H54 (cell line): ENCODE measurements at places on chromosomes 13 and 19.

GRCh38 chr19:33904681-33905080, 108.0 kb downstream of the KCTD15 start:
- DNase-seq, result no peak

DNA sequence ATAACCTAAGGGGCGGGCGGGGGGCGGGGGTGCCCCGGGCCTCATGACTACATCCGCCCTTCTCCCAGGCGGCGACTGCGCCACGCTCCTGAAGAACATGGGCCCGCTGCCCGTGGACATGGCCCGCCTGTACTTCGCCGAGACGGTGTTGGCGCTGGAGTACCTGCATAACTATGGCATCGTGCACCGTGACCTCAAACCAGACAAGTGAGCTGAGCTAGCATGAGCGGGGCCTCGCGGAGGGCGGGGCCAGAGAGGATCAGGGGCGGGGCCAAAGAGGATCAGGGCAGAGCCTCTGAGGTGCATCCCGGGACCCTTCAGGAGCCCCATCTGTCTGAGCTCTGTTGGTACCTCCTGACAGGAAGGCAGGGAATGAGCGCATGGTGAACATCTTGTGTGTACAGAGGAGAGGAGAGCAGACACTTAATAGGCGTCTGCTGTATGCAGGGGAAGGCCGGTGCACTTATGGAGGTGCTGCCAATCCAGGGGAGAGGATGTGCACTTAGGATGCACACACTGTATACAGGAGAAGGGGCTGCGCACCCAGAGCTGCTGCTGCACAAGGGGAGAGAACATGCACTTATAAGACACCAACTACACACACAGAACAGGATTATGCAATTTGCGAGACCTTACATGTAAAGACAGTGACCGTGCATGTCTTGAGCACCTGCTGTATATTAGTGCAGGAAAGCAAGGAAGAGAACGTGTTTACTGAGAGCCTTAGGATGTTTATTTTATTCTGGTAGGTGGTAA, 20.9 kb upstream of the PIK3R2 start:
- DNase-seq, result no peak

DNA sequence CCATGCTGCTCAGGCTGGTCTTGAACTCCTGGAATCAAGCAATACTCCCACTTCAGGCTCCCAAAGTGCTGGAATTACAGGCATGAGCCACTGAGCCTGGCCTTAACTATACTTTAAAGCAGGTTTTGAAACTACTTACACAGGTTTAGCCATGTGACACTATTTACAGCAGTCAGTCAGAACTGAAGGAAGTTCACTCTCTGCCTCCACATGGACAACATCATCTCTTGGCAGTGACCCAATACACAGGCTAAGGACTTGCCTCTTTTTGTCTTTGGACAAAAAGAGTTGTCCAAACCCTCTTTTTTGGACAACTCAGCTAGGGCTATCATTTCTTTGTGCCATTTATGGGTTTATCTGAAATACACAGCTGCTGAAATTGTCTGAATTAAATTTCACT, 89.0 kb upstream of the CLDN10 start:
- DNase-seq, result no peak

DNA sequence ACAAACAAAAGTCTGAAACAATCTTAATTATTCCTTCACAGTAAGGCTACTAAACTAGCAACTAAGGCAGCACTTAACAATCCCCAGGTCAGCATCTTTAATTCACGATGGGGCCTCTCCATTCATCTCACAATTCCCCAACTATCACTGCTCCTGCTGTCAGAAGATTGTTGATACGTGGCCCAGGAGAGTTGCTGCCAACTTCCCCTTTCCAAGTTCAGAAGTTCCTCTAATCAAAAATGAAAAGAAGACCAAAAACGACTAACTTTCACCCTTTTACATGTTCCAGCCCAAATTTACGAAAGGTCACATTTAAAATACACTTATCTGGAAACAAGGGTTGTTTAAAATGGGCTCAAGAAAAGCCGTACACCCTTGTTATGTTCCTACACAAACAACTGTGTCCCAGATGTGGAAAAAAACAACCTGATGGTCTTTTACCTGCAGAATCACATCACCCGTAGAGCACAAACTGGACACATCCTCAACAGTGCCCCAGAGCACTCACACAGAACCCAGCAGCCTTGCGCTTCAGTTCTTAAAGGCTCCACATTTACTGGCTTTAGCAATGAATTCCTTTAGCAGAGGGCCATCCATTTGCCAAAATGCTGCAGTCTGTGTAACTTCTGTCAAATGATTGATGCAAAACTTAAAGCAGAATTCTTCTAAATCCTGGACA, 38.0 kb downstream of the PHF11 start:
- DNase-seq, result no peak

DNA sequence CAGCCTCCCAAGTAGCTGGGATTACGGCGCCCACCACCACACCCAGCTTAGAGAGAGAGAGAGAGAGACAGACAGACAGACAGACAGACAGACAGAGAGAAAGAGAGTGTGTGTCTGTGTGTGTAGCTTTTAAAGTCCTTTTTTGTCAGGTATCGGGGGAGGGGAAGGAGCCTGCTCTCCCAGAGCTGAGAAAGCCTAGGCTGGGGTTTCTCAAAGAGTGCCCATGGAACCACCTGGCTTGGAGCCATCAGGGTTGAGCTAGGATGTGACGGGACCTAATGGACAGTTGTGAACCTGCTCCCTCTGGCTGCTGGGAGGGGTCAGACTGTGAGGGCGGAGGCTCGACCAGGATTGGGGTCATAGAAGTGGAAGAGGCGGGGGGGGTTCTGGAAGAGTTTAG, 16.6 kb downstream of the RFX1 start:
- no peak for DNase-seq

GRCh38 chr19:5697890-5698634, 8.0 kb downstream of the RPL36 start:
- no peak for DNase-seq

- DNase-seq, result no peak
These were observed 13.2 kb upstream of the TCF3 start for GRCh38 chr19:1665565-1666047.

DNA sequence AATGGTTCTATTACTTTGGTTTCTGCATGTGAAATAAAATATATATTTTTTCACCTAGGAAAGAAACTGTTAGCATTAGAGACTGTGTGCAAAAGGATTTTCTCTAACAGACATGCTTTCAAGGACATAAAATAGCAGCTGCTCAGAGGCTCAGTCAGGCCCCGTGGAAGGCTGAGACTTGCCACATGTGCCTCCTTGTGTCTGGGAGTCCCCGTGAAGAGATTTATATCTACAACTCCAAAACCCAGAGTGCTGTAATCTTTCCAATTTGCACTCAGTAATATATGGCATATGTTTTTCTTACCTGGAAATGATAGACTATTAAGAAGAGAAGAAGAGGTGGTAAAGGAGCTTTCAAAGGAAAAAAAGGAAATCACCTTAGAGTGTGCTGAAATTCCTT, 371.6 kb upstream of the OBI1 start:
- DNase-seq, result no peak

DNA sequence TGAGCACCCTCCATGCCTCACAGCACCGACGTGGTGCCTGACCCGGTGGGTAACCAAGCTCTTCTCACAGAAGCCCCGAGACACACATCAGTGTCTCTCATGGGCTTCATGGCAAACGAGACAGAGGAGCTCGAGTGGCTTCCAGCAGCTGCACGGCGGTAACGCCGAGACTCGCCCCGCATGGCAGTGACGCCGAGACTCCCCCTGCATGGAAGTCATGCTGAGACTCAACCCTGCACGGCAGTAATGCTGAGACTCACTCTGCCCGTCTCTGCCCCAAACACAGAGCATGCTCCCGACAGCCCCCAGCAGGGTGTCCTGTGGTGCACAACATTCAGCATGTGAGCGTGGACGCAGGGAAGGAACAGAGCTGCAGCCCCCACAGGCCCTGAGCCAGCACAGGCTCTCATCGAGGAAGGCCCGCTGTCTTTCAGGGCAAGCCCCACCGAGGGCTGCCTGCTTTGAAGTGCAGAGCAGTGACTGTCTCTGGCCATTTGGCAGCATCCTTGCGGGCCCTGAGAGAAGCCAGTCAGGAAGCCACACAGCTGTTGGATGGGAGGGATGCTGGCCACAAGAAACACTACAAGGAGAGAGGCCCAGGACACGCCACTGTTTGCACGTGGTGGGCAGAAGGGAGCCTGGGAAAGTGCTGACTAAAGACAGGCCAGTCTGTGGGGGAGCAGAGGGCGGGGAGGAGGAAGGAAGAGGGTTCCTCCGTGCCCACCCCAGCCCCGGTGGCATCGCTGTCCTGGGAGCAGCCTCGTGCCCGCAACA, 9.5 kb downstream of the GAS6 start:
- DNase-seq, result no peak

DNA sequence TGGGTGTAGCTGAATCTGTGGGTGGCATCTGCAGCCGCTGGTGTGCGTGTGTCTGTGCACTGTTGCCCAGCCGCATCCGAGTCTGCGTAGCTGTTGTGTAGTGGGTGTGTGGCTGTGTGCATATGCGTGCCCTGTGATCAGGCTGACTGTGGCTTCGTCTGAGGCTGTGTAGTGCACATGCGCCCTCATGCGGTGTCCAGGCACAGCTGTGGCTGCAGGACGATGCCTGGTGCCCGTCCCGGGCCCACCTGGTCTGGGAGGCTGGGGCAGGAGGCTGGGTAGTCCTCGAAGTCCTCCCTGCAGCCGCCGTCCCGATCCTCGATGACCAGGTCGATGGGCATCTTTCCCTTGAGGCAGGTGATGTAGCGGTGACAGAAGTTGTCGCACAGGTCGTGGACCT, 4.9 kb downstream of the MEIS3 start:
- no peak for DNase-seq

GRCh38 chr13:19150712-19151228, 30.9 kb downstream of the TUBA3C start:
- DNase-seq, result no peak

DNA sequence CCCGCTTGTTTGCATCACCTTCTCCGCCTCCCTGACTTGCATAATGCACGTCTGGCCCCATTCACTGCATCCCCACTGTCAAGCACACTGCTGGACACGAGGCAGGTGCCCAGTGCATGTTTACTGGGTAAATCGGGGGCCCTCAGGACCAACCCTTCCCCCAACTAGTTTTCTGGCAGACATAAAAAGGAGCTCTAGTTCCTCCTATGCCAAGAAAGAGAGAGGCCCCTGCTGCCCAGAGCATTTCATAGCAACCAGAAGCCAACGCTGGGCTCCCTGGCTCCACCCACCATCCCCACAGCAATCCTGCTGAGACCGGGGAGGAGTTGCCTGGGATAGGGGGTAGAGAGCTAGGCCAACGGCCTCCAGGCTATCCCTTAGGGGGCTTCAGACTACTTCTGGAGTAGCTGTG, 23.2 kb downstream of the ANKRD27 start:
- no peak for DNase-seq

GRCh38 chr13:28239374-28239773, 101.0 kb downstream of the PAN3 start:
- no peak for DNase-seq

DNA sequence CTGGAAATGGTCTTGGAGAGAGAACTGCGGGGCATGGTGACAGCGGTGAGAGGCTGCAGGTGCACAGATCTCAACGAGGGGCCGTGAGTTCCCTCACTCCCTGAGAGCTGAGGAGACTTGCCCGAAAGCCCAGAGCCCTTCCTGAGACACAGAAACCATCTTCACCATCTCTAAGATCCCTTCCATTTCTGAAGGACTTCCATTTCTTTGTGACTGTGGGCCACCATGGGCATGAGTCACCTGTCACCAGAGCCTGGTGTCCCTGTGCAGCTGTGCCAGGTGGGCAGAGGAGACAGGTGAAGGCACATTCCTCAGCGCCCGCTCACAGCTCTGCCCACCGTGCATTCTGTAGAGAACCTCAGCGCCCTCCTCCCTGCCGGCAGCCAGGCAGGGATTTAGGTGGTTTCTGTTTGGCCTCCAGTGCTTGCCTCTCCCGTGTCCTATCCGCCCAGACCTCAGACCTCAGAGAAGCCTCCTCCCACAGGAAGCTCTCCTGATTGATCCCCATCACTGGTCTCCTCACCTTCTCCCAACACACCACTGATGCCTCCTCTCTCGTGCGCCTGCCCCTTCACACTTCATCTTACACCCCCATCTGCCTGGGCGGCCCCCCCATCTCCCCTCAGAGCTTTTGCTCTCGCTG, 24.2 kb downstream of the SH3GL1 start:
- DNase-seq, result no peak

DNA sequence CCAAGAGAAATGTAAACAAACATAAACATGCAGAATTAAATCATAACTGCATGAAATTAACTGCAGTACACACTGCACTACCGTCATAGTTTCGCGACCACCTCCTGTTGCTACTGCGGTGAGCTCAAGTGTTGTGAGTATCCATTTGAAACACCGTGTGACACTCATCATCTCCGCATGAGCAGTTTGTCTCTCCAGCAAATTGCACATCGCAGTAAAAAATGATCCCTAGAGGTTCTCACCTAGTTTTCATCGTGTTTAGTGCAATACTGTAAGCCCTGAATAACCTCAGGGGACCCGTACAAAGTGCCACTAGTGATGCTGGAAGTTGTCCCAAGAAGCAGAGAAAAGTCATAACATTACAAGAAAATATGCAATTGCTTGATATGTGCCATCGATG, 147.7 kb downstream of the DPF1 start:
- no peak for DNase-seq

DNA sequence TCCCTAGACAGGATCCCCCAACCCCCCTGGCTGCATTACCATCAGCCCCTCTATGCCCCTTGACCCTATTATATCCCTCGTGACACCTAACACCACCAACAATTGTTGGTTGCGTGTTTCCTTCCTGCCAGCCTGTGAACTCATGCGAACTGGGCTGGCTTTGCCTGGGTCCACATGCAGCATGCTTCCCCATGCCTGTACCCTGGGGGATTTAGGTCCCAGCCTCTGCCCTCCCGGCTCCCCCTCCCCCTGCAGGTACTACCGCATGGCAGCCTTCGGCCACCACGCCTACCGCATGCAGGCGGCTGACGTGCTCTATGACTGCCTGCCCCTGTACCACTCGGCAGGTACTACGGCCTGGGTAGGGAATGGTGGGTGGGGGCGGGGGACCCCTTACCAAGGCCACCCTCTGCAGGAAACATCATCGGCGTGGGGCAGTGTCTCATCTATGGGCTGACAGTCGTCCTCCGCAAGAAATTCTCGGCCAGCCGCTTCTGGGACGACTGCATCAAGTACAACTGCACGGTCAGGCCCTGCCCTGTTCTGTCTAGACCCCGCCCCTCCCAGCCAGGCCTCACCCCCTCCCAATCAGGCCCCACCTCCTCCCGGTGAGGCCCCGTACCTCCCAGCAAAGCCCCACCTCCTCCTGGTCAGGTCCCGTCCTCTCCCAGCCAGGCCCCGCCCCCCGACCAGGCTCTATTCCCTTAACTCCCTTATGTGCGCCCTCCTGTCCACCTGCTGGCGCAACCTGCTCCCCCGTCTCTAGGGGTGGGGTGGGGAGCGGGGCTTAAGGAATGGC, 18.5 kb downstream of the SLC27A1 start:
- DNase-seq, result no peak

GRCh38 chr19:3382460-3383100, 16.2 kb downstream of the NFIC start:
- no peak for DNase-seq

DNA sequence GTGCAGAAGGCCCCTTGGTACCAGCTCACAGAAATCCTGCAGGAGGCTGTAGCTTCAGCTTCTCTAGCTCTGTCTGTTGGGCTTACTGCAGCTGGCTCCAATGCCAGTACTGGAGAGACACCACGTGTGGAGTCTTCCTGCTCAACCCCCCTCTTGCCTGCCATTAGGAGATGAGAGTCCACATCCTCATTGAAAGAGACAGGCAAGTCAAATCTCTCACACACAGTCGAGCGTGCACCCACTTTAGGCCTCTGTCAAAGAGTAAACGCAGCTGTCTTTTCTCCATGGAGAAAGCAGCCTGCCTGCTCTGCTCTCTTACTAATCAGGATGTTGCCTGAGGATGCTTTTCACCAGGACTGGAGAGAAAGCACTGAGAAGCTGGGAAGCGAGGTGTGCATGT, 523.0 kb upstream of the NBEA start:
- no peak for DNase-seq

- no peak for DNase-seq
These were observed 27.4 kb upstream of the ZNF536 start for GRCh38 chr19:30344446-30345425.
